Activated CD8-positive, alpha-beta memory T cell treated with anti-CD3 and anti-CD28 coated beads for 4 hours (primary cell): ENCODE measurements at places on chromosomes 2 and 18.

- DNase-seq: no peak
These were observed 234.8 kb downstream of the ALPK2 start for GRCh38 chr18:58394046-58394445.

- no peak for DNase-seq
These were observed 872.2 kb upstream of the NXPH2 start for GRCh38 chr2:139652385-139652784.

- no peak for DNase-seq
These were observed 72.0 kb downstream of the KCNG2 start for GRCh38 chr18:79869591-79870300.

GRCh38 chr2:188529710-188530109, 238.0 kb downstream of the GULP1 start:
- no peak for DNase-seq

DNA sequence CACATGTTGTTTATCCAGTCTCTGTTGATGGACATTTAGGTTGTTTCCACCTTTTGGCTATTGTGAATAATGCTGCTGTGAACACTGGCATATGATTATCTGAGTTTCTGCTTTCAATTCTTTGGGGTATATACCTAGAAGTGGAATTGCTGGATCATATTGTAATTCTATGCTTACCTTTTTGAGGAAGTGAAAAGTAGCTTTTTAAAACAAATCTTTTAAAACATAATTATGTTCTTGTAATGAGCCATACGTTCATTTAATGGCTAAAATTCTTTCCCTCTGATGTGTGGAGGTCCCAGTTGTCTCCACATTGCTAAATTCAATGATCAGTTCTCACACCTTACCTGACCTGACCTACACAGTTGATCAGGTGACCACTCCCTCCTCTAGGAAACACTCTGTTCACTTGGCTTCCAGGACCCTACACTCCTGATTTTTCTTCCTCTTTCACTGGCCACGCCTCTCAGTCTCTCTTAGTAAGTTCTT, 27.8 kb upstream of the SERTAD2 start:
- DNase-seq: no peak

DNA sequence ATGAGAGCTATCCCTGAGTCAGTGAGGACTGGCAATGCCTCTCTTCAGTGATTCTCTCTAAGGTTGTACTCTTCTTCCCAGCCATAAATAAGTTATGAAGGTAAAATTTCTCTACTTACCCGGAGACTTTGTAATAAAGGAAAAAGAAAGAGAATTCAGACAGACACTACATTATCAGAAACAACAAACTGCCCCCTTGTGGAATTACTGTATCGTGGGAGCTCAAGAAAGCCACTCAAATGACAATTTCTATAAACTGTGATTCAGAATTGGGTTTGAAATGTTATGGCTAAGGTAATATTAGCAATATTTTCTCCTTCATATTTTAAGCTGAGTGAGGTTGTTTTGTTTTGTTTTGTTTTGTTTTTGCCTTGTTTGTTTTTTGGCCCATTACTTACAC, 155.8 kb upstream of the TANK start:
- DNase-seq: no peak

- DNase-seq: peak; percentile 15
These were observed 23.9 kb downstream of the PECR start for GRCh38 chr2:216057688-216058193.

GRCh38 chr18:43605224-43605623, 327.9 kb upstream of the SYT4 start:
- DNase-seq: no peak

- no peak for DNase-seq
These were observed 146.6 kb downstream of the ERBB4 start for GRCh38 chr2:212392043-212392442.

GRCh38 chr2:64972876-64973275, 16.3 kb upstream of the SLC1A4 start:
- DNase-seq: no peak

GRCh38 chr18:76046221-76046620, 448.8 kb downstream of the ZNF516 start:
- no peak for DNase-seq

GRCh38 chr2:156326526-156327095, 5.9 kb downstream of the NR4A2 start:
- DNase-seq: no peak
